Natural killer cell (primary cell): ENCODE measurements at places on chromosomes 1 and 21.

DNA sequence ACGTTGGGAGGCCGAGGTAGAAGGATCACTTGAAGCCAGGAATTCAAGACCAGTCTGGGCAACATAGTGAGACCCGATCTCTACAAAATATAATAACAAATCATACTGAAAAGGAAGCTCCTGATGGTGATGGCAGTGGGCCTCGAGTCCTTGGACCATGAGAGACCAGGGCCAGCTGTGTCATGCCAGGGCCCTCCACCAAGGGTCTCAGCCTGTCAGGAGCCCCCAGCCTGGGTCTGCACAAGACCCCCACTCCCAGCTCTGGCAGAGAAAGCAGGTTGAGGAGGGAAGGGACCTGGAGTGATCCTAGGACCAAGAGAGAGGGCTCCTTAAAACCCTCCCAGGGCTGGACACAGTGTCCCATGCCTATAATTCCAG lies 6.7 kb upstream of the CTRC start:
- no peak overlapping the region for H3K4me3 ChIP-seq
- H3K36me3 ChIP-seq = peaks cover 51% of the 10 kb centered on the region
- peaks cover 45% of the 10 kb centered on the region for H3K4me1 ChIP-seq
- H3K27me3 ChIP-seq = no peaks in the 10 kb centered on the region
- peak overlapping the region; percentile 52 for H3K27ac ChIP-seq
- DNase-seq = no peak

DNA sequence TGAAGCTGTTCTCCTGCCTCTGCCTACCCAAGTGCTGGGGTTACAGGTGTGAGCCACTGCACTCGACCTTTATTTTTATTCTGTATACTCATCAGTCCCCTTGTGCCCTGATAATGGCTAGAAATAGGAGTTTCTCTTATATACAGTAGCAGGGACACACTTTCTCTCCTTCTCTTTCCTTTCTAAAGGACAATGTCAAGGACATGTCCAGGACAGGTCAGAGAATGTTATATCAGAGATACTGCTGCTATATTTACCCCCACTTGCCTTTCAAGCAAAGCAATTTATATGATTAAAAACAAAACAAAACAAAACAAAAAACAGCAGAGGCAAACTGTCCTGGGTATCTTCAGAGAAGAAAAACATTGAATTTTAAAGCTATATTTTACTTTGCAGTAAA lies 43.2 kb upstream of the LRIG2 start:
- no peak overlapping the region for H3K27ac ChIP-seq
- H3K4me3 ChIP-seq = no peak overlapping the region
- no peaks in the 10 kb centered on the region for H3K27me3 ChIP-seq
- no peaks in the 10 kb centered on the region for H3K36me3 ChIP-seq
- no peaks in the 10 kb centered on the region for H3K4me1 ChIP-seq

- H3K27ac ChIP-seq = no peak overlapping the region
- no peak overlapping the region for H3K4me3 ChIP-seq
- peaks cover under 1% of the 10 kb centered on the region for H3K27me3 ChIP-seq
- peaks cover 5% of the 10 kb centered on the region for H3K4me1 ChIP-seq
- no peak for DNase-seq
- no peaks in the 10 kb centered on the region for H3K36me3 ChIP-seq
Observed at GRCh38 chr1:174032671-174033222, 10.6 kb upstream of the RC3H1 start.

DNA sequence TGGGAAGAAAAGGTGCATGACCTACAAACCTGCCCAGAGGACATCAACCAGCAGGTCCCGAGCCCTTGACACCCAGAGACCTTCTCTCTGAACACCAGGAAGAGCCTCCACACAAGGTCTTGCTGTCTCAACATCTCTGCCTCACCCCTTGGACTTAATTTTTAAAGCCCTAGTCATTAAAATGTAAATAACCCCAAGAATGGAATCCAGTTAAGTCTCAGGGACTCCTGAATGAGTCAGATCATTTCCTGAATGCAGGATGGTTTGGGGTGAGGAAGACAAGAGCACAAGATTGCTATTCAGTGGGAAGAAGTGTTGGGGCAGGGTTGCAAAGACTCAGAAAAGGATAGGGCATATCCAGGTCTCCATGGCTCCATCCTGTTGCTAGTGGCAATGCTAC lies 17.8 kb upstream of the GRIK3 start:
- H3K4me3 ChIP-seq = no peak overlapping the region
- no peak overlapping the region for H3K27ac ChIP-seq
- no peaks in the 10 kb centered on the region for H3K4me1 ChIP-seq

DNA sequence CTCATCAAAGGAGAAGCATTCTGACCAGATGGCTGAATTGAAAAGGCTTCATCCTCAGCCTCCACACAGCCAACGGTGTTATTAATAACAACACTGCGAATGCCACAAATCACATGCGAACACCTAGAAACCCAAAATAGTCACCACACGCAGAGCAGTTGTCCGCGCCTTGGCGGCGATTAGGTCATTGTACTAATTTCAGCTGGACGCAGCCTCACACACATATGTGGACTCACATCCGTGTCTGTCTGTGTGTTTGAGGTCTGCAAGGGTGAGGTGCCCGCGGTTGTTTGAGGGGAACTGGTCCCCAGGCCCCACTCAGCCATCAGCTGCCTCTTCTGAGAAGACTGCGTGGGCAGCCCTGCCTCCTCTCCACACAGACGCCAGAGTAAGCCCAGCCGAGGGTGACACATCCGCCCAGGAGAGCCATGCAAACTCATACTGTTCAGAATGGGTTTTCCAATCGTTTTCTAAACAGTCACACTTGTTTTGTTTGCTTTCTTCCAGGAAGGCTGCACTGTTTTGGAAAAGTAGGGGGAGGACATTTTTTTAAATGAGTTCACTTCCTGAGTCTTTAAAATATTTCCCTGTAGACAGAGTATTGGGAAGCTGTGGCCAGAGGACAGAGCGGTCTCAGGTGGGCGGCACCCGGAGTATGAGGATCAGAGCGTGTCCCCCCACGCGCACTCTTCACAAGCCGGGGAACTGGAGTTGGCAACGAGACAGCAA lies 53.4 kb downstream of the TOMM20 start:
- H3K4me1 ChIP-seq = peaks cover 37% of the 10 kb centered on the region
- H3K27me3 ChIP-seq = no peaks in the 10 kb centered on the region
- peak; percentile 53 for DNase-seq
